DMS153 (cell line): ENCODE measurements at places on chromosomes 11 and 22.

GRCh38 chr11:114169321-114169749, 109.8 kb downstream of the ZBTB16 start:
- DNase-seq: no peak

- DNase-seq: no peak
These were observed 8.3 kb upstream of the SLC39A13 start for GRCh38 chr11:47399860-47400767.

- no peak for DNase-seq
These were observed 2.0 kb upstream of the B3GAT1 start for GRCh38 chr11:134413826-134414731.

GRCh38 chr11:121961321-121961801, 154.7 kb downstream of the BLID start:
- no peak for DNase-seq

GRCh38 chr11:70048279-70049024, 29.7 kb upstream of the ANO1 start:
- no peak for DNase-seq

DNA sequence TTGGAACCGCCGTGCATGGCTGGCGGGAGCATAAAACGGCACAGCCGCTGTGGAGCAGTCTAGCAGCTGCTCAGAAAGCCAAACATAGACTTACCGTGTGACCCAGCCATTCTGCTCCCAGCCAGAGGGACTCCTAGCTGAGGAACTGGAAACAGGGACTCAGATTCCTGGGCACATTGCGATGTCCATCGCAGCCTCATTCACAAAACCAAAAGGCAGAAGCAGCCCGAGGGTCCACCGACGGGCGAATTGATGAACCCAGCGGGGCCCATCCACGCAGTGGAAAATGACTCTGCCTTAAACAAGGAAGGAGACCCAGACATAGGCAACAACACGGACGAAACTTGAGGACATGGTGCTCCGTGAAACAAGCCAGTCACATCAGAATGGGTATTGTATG, 5.7 kb upstream of the MUC5B start:
- DNase-seq: no peak

DNA sequence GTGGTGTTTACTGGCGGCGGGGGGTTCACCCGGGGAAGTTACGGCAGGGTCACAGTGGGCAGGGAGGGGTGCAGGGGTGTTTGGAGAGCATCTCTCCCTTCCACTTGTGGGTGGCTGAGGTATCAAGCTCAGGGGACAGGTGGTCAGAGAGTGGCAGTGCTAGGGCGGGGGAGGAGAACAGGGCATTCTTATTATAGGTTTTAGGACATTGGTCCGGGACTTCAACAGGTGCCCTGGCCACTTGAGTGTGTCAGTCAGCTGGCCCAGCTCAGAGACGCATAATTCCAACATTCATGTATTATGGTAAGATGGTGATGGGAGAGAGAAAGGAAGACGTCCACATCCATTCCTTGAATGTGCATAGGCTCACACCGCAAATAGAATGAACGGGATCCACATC, 101.7 kb downstream of the TEAD1 start:
- no peak for DNase-seq

DNA sequence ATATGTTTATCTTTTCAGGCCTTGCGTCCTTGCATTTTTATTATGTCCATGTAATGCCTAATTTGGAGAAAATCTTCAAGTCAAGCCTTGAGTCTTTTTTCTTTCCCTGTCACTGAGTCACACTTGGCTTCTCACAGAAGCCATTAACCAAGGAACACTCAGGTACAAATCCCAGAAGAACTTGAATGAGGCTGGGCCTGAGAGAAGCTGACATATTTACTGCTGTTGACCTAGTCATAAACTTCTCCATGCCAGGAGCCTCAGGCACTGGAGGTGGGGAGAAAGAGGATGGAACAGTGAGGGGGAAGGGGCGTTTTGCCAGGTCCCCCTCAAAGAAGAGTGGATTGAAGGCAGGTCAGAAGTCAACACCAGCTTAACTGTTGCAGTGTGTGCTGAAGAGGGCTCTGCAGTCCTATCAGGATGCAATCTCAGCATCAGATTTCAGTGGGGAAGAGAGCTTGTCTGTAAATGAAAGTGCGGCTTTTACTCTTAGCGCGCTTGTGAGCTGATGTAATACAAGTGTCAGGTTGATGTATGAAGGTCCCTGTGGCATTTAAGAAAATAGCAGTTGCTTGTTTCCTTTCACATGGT, 526.0 kb downstream of the ETS1 start:
- peak; percentile 81 for DNase-seq

DNA sequence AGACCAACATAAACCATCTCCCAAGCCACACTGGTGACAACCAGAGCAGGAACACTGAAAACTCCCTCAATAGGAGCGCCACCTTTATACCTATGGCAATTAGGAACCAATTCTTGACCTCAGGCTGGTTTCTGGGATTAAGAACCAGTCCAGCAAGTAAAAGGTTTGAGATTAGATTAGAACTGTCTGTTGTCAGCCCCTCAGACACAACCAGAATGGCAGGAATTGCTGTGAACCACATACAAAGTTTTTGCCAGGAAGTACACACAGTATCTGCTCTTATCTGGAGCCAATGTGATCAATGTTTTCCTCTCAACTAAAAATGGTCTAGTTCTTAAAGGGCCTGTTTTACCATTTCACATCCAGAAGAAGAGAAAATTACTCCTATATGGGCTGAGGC, 55.2 kb downstream of the RBFOX2 start:
- no peak for DNase-seq

- DNase-seq: no peak
These were observed 649 bp downstream of the MS4A15 start for GRCh38 chr11:60757231-60757800.

DNA sequence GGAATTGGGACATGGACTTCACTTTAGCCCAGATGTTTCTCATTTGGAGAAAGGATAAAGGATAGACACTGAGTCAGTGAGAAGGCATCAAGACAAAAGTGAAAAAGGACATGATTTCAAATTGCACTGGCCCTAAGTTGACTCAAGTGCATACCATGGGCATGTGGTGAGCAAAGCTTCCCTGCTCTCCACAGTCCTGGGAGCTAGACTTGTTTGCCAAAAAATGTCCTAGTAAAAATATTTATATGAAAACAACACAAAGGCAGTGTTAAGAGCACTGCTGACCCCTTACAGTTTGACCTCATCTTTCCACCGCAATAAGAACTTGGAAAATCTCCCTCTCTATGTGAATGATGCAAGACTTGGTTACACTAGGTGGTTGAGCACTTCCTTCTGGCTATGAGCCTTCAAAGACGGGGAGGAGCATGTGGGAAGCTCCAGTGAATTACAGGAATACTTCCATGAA, 46.5 kb upstream of the FIBIN start:
- DNase-seq: no peak

DNA sequence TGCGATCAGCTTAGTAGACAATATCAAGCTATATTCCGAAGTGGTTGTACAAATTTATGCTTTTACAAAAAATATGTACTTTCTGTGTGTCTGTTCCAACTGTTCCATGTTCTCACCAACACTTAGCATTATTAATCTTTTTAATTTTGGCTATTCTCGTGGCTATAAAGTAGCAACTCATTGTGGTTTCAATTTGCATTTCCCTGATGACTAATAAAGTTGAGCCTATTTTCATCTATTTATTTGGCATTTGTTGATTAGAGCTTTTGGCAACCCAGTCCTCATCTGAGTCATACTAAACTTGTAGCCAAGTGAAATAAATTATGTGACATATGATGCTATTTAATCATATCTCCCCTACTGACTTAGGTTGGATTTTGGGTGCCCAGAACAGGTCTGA, 115.9 kb downstream of the FBXO7 start:
- DNase-seq: no peak

DNA sequence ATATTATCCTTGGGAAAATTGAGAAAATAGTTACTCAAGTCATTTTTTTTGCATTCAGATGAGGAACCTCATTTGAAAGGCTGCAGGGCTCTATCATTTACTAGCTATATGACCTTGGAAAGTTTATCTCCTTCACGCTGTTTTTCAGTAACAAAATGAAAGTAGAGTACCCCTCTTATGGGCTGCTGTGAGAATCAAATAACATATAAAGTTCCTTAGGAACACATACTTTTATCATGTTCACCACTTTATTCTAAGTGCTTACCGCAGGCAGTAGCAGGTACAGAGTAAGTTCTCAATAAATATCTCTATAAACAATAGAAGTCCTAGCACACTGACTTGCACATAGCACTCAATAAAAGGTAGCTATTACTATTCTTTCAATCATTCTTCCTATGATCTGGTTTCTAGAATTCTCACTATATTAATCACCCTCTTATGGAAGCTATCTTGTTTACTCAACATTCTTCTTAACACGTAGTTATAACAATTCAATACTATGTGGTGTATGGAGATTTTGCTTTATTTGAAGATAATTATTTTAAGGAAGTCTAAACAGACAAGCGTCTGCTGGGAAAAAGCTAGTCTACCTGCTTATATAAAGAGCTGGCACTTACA, 1.9 kb downstream of the C11orf71 start:
- no peak for DNase-seq

DNA sequence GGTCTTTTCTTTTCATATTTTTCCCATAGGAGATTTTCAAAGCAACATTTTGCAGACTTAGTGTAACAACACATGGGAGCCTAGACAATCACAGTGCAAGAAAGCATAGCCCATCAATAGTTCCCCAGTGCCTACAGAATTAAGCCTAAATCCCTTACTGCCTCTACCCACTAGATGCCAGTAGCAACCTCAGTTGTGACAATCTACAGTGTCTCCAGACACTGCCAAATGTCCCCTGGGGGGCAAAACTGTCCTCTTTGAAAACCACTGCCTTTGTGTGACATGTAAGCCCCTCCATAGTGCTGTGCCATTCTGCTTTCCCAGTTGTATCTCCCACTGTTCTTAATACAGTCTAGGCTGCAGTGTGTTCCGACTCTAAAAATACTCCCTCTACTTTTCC, 1329.0 kb downstream of the LRRC4C start:
- DNase-seq: no peak

GRCh38 chr11:70010774-70011173, 67.3 kb upstream of the ANO1 start:
- DNase-seq: no peak

- DNase-seq: no peak
These were observed 143.6 kb downstream of the NCAM1 start for GRCh38 chr11:113104691-113105251.

- no peak for DNase-seq
These were observed 43.3 kb downstream of the RBFOX2 start for GRCh38 chr22:35985371-35985770.

DNA sequence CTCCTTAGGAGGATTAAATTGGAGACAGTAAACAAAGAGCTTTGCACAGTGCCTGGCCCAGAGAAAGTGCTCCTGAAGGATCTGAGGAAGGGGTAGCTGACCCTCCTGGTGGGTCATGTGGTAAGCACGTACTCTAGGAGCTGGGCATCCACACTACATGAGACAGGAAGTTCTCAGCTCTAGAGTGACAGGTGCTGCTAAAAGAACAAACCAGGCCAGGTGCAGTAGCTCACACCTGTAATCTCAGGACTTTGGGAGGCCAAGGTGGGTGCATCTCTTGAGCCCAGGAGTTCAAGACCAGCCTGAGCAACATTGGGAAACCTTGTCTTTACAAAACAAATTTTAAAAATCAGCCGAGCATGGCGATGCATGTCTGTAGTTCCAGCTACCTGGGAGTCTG, 13.1 kb downstream of the SLC43A1 start:
- no peak for DNase-seq

DNA sequence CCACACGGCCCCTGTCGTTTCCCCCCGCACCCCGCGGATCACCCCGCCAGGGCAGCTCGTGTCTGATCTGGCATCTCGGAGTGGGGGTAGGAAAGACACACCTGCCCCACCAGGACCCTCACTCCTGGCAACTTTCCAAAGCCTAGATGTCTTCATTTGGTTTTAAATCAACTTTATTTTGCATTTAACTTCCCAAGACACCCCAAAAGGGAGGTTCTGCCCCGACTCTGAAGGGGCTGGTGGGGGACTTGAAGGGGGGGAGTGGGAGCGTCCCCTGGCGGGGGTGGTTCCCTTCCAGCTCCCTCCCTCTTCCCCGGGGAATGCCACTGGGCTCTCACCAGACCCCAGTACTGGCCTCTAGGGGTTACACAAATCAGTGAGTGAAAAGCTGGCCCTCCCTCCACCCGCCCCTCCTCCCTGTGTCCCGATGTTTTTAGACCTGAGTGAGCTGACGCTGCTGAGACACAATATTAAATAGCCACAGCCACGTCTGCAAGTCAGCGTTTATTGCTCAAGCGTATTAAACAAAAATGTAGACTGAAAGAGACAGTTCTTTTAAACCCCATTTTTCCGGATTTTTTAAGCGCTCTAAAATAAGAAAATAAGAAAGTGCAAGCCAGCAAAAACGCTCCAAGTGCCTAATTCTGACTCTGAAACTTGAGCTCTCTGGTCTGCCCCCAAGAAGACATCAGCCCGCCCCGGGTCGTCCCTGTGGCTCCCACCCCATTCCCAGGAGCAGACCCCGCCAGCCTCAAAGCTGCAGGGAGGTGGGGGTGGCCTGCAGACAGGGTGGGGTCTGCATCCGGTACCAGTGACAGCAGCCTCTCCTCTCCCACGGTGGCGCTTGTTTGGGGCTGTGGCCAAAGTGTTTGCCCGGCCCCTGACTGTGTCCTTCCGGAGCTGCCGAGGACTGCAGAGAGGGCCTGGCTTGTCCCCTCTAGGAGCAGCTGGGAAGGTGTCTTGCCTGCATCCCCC, 1.1 kb upstream of the TTLL8 start:
- no peak for DNase-seq

DNA sequence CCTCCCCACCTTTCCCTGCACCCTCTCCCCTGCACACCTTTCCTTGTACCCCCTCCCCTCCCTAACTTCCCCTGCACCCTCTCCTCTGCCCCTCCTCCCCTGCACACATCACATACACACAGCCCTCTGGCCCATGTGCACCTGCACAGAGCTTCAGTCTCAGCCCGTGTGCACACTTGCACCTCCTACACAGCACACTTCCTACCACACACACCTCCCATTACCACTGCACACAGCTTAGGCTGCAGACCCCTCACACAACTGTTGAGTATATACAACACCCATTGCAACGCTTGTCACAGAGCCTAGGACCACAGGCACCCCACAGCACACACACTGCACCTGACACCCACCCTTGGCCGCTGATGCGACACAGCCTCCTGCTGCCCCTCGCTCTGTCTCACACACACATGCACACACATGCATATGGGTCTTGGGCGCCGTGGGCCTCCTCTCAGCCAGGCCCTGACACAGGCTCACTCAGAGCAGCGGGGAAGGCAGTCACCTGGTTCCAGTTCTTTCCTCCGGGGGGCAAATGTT, 411 bp downstream of the SIGIRR start:
- no peak for DNase-seq

DNA sequence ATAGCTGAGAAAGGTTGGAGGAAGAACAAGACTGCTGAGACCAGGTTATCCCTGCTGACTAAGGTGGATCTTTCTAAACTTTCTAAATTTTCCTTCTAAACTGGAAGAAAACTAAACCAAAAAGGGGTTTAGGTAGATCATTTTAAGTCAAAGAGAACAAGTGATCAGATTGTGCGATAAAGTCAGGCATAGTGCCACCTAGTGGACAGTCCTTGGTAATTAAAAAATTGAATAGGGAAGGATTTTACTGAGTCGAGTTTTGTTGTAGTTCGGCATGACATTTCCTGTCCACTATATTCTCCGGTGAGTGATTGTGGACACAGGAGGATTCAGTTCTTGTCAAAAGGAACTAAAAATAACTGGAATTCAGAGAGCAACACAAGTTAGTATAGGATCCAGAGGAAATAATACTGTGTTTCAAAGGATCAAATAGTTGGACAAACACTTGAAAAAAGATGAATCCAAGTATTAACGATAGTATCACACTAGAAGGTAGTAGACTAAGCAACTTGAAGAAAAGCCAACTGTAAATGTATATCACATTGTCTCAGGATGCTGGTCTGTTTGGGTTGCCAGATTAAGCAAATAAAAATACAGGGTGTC, 1236.4 kb downstream of the FAM181B start:
- DNase-seq: no peak
